ENCODE measurements at places on chromosomes 7 and 10. TPM values are rescaled to one million over a fixed set of nuclear protein-coding genes. Genes with fewer than 3 reads are reported as not detected.

Gene C10orf105
- total RNA-seq: 0.35 TPM

Gene IKZF1
- total RNA-seq: 36.8 TPM

- DNase-seq: no peak
Observed at GRCh38 chr10:99905971-99906370, 103.8 kb downstream of the DNMBP start.

GRCh38 chr10:30151581-30152389, 92.4 kb upstream of the JCAD start:
- DNase-seq: no peak

Gene ABCF2
- total RNA-seq: 30.8 TPM

- DNase-seq: no peak
Observed at GRCh38 chr7:1914321-1914720, 244.2 kb downstream of the ELFN1 start.

Gene ZC3HAV1L
- total RNA-seq: 16.1 TPM

Gene LAMB1
- total RNA-seq: 312 TPM
